Non-pigmented ciliary epithelial cell (primary cell): ENCODE measurements at places on chromosomes 1 and 21.

GRCh38 chr1:84489766-84490165, 10.7 kb downstream of the RPF1 start:
- no peak for DNase-seq

DNA sequence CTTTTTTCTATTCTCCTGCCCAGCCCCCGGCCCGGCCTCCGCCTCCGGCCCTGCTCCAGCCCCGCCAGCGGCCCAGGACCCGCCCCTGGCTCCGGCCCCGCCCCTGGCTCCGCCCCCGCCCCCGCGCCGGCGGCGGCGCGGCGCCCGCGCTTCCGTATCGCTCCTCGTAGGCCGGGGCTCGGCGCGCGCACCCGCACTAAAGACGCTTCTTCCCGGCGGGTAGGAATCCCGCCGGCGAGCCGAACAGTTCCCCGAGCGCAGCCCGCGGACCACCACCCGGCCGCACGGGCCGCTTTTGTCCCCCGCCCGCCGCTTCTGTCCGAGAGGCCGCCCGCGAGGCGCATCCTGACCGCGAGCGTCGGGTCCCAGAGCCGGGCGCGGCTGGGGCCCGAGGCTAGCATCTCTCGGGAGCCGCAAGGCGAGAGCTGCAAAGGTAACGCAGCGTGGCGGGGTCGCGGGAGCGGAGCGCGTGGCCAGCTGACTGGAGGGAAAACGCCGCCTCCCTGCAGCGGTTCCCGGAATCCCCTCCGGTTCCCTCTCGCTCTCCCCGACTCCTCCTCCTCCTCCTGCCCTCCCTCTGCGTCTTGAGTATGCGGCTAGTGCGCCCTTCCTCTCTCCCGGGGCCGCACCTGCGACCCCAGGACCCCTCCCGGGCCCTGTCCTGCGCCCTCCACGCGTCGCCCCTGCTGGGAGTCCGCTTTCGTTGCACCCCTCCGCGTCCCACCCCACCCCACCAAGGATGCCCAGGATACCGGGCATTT, at the start of gene IFNAR2:
TSS of gene IFNAR2 (plus strand) at position 155 of the 761 bp plus-strand sequence. CDS start 11,985 bp downstream, outside the sequence.
- no peak for DNase-seq

GRCh38 chr1:229410370-229410691, 23.6 kb downstream of the ACTA1 start:
- DNase-seq: no peak

- DNase-seq: no peak
Observed at GRCh38 chr1:187862506-187862905, 1033.8 kb downstream of the PLA2G4A start.

- no peak for DNase-seq
Observed at GRCh38 chr1:200096774-200097173, 69.3 kb downstream of the NR5A2 start.
